ENCODE measurements at places on chromosomes 16 and 17.

GRCh38 chr16:12925026-12925800 lies 23.8 kb downstream of the SHISA9 start:
- DNase-seq = no peak

- no peak for DNase-seq
Measured at GRCh38 chr16:29860218-29860617, 2.8 kb downstream of the CDIPT start.

GRCh38 chr16:66728117-66728787 lies 23.2 kb downstream of the DYNC1LI2 start:
- DNase-seq = peak; percentile 74

DNA sequence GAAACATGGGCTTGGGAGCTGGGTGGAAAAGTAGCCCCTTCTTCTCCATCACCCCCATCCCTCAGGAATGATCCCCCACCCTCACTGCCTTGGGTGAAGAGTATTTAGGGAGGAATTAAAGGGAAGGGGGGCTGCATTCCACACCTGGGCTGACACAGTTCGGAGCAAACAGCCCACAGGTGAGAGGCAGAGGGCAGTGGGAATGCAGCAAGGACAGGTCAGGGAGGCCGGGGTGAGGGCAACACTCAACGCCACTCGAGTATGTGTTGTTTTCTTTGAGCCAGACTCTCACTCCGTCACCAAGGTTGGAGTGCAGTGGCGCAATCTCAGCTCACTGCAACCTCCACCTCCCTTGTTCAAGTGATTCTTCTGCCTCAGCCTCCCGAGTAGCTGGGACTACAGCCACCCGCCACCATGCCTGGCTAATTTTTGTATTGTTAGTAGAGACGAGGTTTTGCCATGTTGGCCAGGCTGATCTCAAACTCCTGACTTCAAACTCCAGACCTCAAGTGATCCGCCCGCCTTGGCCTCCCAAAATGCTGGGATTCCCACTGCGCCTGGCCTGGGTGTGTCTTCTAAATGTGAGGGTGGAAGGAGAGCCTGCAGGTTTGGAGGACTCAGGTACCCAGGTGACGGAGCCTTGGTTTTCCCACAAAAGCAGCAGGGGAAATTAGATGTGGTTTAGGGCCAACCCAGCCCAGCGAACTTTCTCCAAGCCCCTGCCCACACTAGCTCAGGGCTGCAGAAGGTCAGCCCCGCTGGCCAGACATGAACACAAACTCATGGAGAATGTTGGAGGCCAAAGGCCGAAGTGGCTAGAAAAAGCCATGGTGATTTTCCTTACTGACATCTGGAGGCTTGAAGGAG lies 21.2 kb upstream of the ITGA3 start:
- no peak for DNase-seq

DNA sequence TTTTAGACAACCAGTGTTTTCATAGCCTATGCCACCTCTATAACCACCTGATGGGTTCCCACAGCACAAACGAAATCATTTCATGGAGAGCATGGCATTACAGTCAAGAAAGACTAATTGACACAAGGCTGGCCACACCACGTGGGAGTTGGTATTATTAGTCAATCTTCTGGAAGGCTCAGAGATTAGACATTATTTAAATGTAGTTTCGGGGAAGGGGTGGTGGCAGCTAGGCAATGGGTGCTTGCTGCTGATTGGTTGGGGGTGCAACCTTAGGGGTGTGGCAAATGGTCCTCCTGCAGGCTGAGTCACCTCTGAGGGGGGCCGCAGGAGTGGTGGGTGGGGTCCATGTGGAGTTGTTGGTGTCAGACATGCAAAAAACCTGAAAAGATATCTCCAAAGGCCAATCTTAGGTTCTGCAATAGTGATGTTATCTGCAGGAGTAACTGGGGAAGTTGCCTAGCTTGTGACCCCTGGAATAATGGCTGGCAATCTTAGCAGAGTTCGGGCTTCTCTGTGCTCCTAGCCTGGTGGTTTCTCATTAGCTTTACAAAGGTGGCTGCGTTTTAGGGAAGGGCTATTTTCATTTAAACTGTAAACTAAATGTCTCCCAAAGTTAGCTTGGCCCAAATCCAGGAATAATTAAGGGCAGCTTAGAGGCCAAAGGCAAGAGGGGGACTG lies 4.6 kb downstream of the TEN1 start:
- DNase-seq = peak; percentile 47

DNA sequence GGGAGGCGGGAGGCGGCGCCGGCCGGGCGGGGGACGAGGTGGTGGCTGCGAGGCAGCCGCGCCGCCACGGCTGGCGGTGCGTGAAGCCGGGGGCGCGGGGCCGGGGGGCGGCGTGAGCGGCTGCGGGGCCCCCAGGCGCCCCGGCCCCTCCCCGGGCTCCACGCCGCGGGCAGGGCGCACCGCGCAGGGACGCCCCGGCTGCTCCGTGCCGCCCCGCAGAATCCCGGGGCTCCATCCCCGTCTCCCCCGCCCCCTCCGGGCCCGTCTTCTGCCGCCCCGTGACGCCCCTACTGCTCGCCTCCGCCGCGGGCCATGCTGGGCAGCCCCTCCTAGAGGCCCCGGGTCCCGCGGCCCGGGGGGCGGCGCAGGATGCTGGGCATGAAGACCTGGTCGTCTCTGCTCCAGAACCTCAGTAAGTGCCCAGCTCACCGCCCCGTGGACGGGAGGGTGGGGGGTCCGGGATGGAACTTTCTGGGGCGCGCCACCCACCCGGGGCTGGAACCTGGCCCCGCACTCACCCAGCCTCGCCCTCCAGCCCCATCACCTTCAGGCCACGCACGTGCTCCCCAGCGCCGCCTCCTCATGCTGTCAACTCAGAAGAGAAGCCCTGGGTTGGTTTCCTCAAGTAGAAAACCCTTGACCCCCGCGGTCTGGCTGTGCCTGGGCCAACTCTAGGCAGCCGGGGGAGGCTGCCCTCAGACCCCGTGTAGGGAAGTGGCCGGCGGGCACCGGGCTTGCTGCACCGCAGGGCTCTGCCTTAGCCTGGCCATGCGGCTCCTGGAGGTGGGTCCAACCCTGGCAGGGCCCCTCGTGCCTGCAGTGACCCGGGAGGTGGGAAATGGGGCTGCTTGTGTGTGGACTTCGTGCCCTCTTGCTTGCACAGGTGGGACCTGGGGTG lies 150.2 kb upstream of the GSE1 start:
- DNase-seq = no peak

GRCh38 chr16:27286451-27286850 lies 17.9 kb upstream of the NSMCE1 start:
- DNase-seq = peak; percentile 96

GRCh38 chr17:49344914-49345313 lies 17.1 kb downstream of the ZNF652 start:
- no peak for DNase-seq

Data from foreskin fibroblast (primary cell).